Aorta (tissue), 5 donors: ENCODE measurements at places on chromosomes 2 and 18. TPM values are rescaled to one million over a fixed set of nuclear protein-coding genes. Genes with fewer than 3 reads are reported as not detected.

DNA sequence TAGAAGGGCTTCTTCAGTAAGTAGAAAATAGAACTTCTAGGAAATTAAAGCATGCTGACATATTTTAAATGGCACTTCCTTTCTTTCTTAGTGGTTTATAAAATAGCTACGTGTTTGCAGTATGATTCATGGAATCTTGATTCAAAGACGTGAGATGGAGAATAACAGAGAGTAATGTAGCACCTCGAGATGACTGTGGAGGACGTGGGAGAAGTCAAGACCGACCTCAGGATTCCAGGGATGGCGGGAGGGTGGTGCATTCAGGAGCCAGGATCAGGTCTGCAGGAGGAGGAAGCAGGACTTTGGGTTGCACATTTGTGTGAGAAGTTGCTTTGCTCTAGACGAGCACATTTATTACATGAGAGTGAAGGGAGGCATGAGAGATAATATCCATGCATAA, 56.0 kb downstream of the DCDC2C start:
- DNase-seq: no peak
- no peaks in the 10 kb centered on the region for H3K4me1 ChIP-seq
- H3K4me3 ChIP-seq: no peak overlapping the region
- H3K36me3 ChIP-seq: no peaks in the 10 kb centered on the region

GRCh38 chr18:62447652-62448051, 75.2 kb upstream of the ZCCHC2 start:
- no peak for DNase-seq
- H3K27ac ChIP-seq: no peak overlapping the region
- peaks cover 3% of the 10 kb centered on the region for H3K4me1 ChIP-seq
- no peaks in the 10 kb centered on the region for H3K36me3 ChIP-seq
- no peak overlapping the region for H3K4me3 ChIP-seq
- H3K27me3 ChIP-seq: no peaks in the 10 kb centered on the region

The DSG2 gene
- 4.3 TPM for total RNA-seq

DNA sequence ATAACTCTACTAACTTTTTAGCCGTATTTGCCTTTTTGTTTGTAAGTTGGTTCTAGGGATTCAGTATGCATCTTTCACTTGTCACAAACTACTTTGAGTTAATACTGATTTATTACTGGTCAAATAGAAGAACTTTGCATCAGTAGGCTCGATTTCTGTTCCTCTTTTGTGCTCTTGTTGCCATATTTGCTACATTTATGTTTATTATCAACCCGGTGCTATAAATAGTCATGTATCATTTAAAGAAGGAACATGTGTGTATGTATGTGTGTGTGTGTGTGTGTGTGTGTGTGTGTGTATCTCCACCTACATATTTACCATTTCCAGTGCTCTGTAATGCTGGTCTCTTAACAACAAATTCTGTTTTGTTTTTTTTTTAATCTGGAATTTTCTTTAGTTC, 79.6 kb upstream of the B3GNT7 start:
- no peaks in the 10 kb centered on the region for H3K4me1 ChIP-seq
- H3K27ac ChIP-seq: no peak overlapping the region
- no peak for DNase-seq
- H3K4me3 ChIP-seq: no peak overlapping the region

DNA sequence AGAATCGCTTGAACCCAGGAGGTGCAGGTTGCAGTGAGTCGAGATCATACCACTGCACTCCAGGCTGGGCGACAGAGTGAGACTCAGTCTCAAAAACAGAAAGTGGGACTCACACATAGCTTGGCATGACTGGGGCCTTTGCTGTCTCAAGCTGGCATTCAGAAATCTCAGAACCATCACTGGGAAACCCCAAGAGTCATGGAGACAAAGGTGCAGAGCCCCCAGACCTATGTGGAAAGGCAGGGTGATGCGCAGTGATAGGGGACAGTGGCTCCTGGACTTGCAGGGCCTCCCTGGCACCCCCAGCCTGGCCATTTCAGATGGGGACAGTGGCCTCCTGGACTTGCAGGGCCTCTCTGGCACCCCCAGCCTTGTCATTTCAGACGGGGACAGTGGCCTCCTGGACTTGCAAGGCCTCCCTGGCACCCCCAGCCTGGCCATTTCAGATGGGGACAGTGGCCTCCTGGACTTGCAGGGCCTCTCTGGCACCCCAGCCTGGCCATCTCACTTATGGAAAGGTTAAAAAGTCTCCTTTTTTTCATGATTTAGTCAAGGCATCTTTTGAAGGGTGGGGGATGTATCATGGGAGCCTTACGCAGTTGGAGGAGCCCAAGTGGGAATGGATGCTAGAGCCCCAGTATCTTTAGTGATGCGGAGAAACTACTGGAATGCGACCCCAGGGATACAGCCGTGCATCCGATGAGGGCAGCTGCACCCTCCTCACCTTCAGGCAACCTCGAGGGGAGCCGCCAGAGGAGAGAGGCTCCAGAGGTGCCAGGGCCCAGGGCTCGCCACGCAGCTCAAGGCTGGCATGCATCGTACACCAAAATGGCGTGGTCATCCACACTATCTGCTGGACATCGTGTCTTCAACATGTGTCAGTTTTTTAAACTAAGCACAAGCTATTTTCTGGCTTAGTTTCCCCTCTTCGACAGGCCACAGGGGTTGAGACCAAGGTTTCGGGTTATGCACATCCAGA, 30.5 kb downstream of the ZNF516 start:
- DNase-seq: no peak
- H3K4me3 ChIP-seq: no peak overlapping the region
- no peak overlapping the region for H3K27ac ChIP-seq

- DNase-seq: peak; percentile 44
- H3K27ac ChIP-seq: no peak overlapping the region
- H3K4me3 ChIP-seq: no peak overlapping the region
- no peaks in the 10 kb centered on the region for H3K4me1 ChIP-seq
- no peaks in the 10 kb centered on the region for H3K36me3 ChIP-seq
Observed at GRCh38 chr18:79495591-79496071, 99.9 kb downstream of the NFATC1 start.

The LRRTM4 gene
- total RNA-seq: 2.7 TPM

The FAP gene
- total RNA-seq: 28.6 TPM

The GALNT5 gene
- total RNA-seq: 4.5 TPM

- DNase-seq: no peak
- H3K4me1 ChIP-seq: no peaks in the 10 kb centered on the region
- H3K27me3 ChIP-seq: peaks cover 2% of the 10 kb centered on the region
- no peak overlapping the region for H3K4me3 ChIP-seq
Observed at GRCh38 chr2:14306268-14306861, 326.2 kb upstream of the LRATD1 start.

GRCh38 chr2:33084433-33084832, 137.7 kb downstream of the LTBP1 start:
- DNase-seq: no peak
- H3K4me1 ChIP-seq: peaks cover 15% of the 10 kb centered on the region
- no peak overlapping the region for H3K4me3 ChIP-seq
- H3K27me3 ChIP-seq: no peaks in the 10 kb centered on the region

The ALPP gene
- not detected for total RNA-seq

DNA sequence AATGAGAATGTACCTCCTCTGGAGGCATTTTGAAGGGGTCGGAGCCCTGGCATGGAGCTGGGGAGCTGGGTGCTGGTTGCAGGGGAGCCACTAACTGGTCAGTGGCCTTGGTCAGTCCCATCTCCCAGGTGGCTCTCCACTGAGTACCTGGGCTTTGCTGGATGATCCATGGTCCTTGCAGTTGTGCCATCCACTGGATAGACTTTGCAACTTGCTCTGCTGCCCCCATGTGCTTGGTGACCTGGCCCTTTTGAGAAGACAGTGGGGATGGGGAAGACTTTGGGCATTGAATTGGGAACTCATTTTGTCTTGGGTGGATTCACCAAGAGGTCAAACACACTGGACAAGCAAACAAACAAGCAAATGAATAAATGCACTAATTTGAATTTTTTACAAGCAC, 263.9 kb downstream of the MYCN start:
- no peak overlapping the region for H3K4me3 ChIP-seq
- H3K27me3 ChIP-seq: no peaks in the 10 kb centered on the region
- no peaks in the 10 kb centered on the region for H3K36me3 ChIP-seq
- no peaks in the 10 kb centered on the region for H3K4me1 ChIP-seq
- H3K27ac ChIP-seq: no peak overlapping the region
- DNase-seq: no peak

- H3K4me3 ChIP-seq: no peak overlapping the region
- H3K36me3 ChIP-seq: no peaks in the 10 kb centered on the region
- H3K27ac ChIP-seq: no peak overlapping the region
- H3K27me3 ChIP-seq: no peaks in the 10 kb centered on the region
- DNase-seq: no peak
Observed at GRCh38 chr2:101036562-101036961, 34.5 kb downstream of the RPL31 start.

- no peaks in the 10 kb centered on the region for H3K4me1 ChIP-seq
- DNase-seq: peak; percentile 35
- H3K4me3 ChIP-seq: no peak overlapping the region
- H3K27ac ChIP-seq: no peak overlapping the region
- H3K36me3 ChIP-seq: no peaks in the 10 kb centered on the region
Observed at GRCh38 chr2:20130160-20130560, 78.7 kb upstream of the LAPTM4A start.

DNA sequence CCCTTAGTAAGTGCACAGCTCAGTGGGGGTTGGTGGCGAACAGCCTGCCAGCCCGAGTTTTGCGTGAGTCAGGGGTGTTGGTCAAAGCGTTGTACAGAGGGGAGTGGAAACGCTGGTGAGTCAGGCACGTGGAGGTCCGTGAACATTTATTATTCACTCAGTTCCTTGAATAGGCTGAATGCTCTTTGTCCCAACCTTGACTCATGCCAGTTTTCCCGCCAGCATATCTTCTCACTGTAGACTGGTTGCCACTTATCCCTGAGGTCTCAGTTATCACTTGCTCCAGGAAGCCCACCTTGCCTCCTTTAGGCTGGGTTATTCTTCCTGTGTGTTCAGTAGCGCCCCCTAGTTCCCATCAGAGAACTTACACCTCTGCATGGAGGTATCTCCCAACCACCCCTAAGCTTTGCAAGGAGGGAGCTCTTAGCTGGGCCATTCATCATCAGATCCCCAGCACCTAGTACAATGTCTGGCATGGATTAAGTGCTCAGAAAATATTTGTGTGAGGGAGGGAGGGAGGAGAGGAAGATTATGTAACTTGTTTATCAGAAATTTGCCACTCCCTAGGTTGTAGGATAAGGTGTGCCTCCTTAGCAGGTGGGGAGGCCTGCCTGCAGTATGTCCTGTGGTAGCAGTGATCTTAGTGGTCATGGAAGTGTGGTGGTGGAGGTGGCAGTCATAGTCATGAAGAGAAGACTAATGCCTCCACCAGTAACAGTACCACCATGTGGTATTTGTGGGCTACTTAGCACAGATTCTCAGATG, 72.1 kb downstream of the CABLES1 start:
- H3K27me3 ChIP-seq: no peaks in the 10 kb centered on the region
- no peak overlapping the region for H3K27ac ChIP-seq
- no peaks in the 10 kb centered on the region for H3K4me1 ChIP-seq
- DNase-seq: no peak

DNA sequence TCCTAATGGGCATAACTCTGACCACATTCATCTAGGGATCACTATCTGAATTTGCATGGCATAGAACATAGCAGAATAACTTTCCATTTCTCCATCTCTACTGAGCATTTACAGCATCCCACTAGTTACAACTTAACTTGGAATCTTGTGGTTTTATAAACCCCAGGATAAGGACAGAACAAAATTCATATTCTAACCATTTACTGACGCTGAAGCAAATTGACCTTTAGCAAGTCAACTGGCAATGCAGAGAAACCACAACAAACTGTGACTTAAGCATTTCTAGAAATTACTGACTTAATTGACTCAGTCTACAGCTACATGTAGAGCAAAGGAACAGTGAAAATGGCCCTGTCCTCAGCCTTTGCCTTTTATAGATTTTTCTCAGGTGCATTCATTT, 61.2 kb downstream of the DCC start:
- H3K36me3 ChIP-seq: no peaks in the 10 kb centered on the region
- H3K4me1 ChIP-seq: no peaks in the 10 kb centered on the region
- no peak overlapping the region for H3K27ac ChIP-seq
- no peaks in the 10 kb centered on the region for H3K27me3 ChIP-seq
- no peak for DNase-seq

- H3K27me3 ChIP-seq: no peaks in the 10 kb centered on the region
- no peaks in the 10 kb centered on the region for H3K36me3 ChIP-seq
- no peak overlapping the region for H3K27ac ChIP-seq
- H3K4me3 ChIP-seq: no peak overlapping the region
- DNase-seq: no peak
Observed at GRCh38 chr18:69357590-69357989, 43.1 kb upstream of the DOK6 start.

The SERPINB3 gene
- not detected for total RNA-seq

The TSHZ1 gene
- 26.0 TPM for total RNA-seq

The PLEK gene
- total RNA-seq: 32.9 TPM

DNA sequence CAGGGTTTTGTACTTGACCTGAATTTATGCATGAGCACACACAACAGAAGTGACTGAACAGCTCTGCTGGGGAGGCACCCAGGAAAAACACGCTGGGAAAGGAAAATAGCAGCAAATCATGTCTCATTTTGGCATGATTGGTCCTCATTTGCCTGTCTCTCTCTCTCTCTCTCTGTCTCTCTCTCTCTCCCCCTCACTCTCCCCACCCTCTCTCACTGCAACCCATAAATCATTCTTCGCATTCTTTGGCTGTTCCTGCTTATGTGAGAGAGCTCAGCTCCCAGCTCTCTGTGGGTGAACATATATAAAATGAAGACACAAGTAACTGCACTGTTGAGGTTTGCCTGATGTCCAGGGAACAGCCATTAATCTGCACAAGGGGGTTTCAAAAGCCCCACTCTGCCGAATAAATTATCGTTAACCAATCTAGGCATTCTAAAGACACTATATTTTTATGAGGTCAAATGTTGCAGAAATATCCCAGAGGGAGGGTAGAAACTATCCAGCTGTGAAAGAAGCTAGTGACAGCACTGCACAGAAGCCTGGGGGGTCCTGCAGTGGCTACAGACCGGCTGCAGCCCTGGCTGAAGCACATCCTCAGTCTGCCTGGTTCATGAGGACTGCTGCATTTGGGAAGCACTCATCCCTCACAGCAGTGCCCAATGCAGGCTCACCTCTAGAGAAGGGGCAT, 260.3 kb downstream of the AFF3 start:
- H3K27me3 ChIP-seq: no peaks in the 10 kb centered on the region
- no peak for DNase-seq
- no peak overlapping the region for H3K4me3 ChIP-seq
- H3K36me3 ChIP-seq: no peaks in the 10 kb centered on the region
- H3K4me1 ChIP-seq: peaks cover 7% of the 10 kb centered on the region
- no peak overlapping the region for H3K27ac ChIP-seq

DNA sequence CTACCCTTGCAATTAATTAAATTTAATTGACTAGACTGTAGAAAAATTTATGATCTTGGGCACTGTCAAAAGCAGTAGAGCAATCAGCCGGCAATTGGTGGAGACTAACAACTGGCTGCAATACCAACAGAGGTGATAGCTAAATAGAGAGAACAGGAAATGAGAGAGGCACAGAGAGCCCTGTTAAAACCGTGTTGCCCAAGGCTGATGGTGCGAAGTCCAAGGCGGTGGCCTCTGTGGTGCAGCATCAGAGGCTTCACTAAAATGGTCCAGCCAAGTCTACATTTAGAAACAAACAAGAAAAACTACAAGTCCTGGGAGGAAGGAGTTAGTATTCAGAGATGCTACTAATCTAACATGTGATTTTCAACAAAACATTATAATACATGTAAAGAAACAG, 115.6 kb downstream of the NETO1 start:
- DNase-seq: no peak
- no peaks in the 10 kb centered on the region for H3K36me3 ChIP-seq
- no peaks in the 10 kb centered on the region for H3K27me3 ChIP-seq
- no peak overlapping the region for H3K27ac ChIP-seq
- H3K4me3 ChIP-seq: no peak overlapping the region
